ENCODE measurements at places on chromosomes 2 and 18.

- DNase-seq: no peak
These were observed 101.7 kb downstream of the SOCS6 start for GRCh38 chr18:70390371-70391090.

DNA sequence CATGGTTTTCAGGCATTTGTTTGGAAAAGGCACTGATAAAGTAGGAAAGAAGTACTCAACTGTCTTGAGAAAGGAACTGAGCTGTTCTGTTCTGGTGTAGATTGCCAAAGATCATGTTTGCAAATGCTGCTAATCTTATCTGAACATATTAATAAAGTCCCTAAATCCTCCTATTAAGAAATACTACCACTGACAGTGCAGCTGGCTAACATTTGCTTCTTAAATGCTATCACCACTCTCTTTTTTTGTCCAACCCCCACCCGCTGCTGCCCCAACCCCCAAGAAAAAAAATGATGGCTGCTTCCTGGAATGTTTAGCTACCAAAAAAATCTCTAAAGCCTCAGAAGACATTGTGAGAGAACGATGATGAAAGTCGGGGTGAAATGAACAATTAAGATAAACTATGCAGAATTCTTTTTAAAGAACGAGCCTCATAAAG is 130.7 kb downstream of the CCBE1 start:
- no peak for DNase-seq

DNA sequence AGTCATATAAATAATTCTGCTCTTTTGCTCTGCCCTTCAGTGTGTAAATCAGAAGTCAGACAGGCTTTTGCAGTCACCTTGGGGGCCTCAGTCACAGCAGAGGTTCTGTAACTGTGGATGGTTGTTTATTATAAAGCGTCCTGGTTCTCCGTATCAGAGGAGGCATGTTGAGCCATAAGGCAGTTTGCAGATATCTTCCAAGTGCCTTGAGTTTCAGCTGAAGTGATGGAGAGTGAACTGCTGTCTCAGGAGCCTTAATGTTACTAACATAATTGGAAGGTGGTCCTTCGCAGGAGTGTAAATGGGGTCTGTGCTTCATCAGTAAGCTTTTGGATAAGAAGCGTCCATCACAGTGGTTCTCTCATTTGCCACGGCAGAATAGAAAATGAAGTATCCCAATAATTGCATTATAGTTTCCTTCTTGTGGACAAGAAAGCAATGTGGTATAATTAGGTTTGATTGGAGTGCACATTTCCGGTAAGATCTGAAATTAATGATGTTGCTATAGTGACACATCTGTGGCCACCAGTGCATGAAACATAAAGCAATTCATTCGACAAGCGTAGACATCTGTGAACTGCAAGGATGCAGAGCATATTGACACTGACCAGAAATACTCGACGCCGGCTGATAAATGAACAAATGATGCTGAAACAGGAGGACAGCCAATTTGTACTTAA is 112.5 kb upstream of the NFATC1 start:
- no peak for DNase-seq

GRCh38 chr18:6561016-6561415 is 146.3 kb upstream of the L3MBTL4 start:
- no peak for DNase-seq

DNA sequence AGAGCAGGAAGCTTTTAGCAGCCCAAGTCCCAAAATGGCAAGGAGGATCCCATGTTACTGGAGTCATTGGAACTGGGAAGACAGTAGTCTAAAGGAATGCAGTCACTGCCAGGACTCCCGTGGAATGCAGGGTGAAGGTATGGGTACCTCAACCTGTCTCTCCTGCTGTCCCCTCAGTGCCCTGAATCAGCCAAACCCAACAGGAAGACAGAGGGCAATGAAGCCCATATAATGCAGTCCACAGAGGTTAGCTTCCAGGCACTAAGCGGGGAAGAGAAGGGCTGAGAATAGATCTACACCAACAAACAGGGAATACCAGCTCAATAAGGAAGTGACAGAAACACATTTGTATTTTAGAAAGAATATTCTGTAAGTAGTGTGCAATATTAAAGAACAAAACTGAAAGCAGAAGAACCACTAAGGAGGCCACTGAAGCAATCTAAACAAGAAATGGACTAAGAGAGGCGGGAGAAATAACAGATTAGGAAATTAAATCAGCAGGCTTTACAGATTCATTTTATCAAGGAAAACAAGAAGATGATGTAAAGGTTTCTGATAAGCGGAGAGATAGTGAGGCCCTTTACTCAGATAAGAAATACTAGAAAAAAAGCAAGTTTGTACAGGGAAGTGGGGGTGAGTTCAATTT is 8.3 kb downstream of the NEMP2 start:
- DNase-seq: no peak

DNA sequence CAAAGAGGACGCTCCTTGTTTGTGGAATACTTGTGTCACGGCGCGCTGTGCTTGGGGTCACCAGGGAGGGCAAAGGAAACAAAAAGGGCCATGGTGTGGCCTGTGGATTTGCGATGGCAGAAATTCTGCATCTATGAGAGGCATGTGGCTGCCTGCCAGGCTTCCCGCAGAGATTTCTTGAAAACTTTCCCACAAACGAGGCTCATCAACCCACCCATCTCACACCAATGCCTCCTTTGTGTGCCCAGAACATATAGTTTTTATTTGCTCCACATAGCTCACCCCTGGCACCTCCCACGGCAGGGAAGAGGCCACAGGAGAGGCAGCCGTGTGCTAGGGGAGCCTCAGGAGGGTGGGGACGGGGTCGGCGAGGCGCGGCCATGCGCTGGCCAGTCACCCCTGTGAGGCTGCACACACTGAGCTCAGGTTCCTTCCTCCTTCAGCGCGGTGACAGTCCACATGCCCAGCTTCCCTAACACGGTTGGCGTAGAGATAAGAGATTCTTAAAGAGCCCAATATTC is 100.3 kb downstream of the MBP start:
- DNase-seq: no peak

DNA sequence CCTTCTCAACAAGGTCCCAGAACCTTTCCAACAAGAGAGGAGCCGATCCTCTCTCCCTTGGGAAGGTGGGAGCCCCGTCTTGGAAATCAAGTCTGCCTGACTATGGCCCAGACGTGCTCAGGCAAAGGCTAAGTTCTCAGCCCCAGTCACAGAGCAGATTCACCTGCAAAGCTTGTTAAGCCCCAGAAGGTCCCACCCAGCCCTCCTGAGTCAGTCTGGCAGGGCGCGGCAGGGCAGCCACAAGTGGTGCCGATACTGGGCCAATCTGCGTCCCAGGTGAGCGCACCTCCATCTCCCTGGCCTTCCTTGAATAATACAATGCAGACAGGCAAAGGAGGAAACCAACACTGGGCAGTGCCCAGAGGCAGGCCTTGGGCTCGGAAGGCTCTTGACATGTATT is 15.0 kb downstream of the CRACDL start:
- DNase-seq: no peak

DNA sequence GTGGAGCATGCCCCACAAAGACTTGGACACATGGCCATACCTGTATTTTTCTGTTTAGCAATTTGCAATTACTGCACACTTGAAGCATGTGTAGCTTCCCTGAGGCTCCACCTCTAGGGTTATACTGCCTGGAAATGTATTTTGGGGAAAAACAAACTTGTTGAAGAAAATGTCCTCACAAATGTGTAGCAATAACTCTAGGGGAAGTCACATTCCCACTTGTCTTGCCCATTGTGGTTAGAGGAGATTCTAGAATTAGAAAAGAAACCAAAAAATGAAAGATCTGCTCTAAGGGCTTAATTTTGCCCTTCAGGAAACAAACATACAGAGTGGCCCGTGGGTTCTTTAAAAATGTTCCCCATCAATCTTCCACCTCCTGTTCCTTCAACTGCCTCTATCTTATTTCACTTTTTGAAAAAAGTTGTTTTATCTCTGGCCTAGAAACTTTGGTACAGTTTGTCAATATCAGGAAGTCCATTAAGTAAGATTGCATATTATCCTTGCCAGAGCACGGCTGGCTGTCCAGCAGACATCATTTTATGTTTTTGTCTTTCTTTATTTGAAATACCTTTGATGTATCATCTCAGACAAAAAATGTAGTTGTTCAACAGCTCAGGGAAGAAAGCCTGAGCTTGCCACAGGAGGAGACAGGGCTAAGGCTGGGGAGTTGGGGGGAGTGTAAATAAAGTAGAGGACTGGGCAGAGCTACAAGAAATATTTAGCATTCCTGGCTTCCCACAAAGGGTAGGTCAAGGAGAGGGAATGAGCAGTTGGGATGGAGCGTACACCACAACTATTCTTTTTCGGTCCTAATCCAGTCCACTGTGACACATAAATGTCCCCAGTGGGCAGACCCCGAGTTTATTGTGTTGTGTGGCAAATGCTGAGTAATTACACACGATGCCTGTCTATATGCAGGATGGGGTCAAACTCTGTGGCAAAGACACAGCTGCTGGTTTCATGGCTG is 96.8 kb upstream of the CDC42EP3 start:
- DNase-seq: no peak

- DNase-seq: no peak
These were observed 23.8 kb downstream of the SOWAHC start for GRCh38 chr2:109637749-109638570.

- no peak for DNase-seq
These were observed 499.6 kb upstream of the RAB6C start for GRCh38 chr2:129479892-129480291.

- DNase-seq: no peak
These were observed 306.7 kb upstream of the MMADHC start for GRCh38 chr2:149894226-149894625.

DNA sequence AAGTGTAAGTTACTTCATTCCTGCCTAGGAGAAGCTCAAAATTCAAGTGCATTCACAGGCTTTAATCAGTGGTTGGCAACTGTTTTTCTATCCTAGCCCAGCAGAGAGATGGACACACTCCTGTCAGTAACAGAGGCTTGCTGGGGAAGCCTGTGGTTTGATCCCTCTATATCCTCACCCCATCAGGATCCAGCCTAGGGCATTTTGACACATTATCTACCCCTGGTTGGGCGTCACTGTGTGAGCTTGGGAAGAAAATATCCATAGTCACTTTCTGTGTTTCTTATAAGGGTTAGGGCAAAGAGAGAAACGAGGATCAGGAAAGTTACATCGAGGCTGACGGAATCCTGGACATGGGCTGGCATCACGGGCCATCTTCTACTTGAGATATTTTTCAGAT is 10.0 kb downstream of the NT5DC4 start:
- no peak for DNase-seq

- no peak for DNase-seq
These were observed 127.3 kb upstream of the CXCR4 start for GRCh38 chr2:136245211-136245610.

GRCh38 chr18:31241900-31242409 is 76.0 kb upstream of the DSG1 start:
- DNase-seq: no peak

GRCh38 chr2:45651415-45652089 is at the start of gene PRKCE:
TSS of gene PRKCE (plus strand) at chr2:45651675.
- DNase-seq: peak; percentile 21

Data from stimulated activated CD4-positive, alpha-beta T cell treated with anti-CD3 and anti-CD28 coated beads, Interleukin-1b, Interleukin-23, amount 100 ng/mL, for 24 hours (primary cell).